ENCODE measurements at places on chromosomes 3 and 15. TPM values are rescaled to one million over a fixed set of nuclear protein-coding genes. Genes with fewer than 3 reads are reported as not detected.

DNA sequence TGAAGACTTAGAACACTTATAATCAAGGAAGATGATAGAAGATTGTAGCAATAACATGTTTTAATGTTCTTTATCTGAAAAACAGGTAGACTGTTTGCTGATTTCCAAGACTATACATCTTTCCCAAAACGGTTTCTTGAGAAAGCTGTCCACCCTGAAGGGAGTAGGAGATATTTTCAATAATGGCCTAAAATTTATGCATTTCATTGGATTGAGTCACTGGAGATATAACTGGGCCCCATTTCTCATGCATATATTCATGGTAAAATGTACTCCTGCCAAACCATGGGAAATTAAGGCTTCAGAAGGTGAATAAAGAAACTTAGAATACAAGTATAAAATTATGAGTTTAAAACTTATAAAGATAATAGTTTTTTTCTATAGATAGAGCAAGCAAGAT is 143.9 kb downstream of the LSAMP start:
- no peak for DNase-seq

DNA sequence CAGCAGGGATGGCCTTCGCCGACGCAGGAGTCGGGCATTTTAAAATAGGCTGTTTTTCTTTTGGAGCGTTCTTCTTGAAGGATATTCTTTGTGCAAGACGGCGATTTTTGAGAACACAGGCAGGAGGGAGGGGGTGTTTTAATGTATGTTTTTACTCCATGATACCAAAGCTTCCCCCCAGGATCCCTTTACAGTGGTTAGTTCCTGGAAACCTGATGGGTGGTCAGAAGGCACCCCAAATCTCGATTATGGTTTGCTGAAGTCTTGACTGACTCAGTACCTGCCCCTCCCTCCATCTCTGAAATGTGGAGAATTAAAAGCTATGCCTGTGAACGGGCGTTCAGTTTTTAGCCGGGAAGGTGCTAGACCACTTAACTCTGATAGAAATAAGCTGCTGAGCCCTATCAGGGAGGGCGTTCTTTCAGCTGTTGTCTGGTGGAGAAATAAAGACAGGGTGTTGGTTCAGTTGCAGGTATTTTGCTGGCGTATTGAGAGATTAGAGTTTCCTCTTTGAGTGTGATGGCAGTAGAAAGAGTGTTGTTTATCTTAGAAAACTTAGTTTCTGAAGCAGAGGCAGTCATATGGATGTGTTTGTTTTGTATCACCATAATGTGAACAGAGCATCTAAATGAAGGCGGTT is 3.4 kb downstream of the IGF1R start:
- DNase-seq: no peak

SLC22A14 gene
- 0.36 TPM for polyA plus RNA-seq

GRCh38 chr3:53192608-53193007 is 31.6 kb downstream of the PRKCD start:
- DNase-seq: no peak

DNA sequence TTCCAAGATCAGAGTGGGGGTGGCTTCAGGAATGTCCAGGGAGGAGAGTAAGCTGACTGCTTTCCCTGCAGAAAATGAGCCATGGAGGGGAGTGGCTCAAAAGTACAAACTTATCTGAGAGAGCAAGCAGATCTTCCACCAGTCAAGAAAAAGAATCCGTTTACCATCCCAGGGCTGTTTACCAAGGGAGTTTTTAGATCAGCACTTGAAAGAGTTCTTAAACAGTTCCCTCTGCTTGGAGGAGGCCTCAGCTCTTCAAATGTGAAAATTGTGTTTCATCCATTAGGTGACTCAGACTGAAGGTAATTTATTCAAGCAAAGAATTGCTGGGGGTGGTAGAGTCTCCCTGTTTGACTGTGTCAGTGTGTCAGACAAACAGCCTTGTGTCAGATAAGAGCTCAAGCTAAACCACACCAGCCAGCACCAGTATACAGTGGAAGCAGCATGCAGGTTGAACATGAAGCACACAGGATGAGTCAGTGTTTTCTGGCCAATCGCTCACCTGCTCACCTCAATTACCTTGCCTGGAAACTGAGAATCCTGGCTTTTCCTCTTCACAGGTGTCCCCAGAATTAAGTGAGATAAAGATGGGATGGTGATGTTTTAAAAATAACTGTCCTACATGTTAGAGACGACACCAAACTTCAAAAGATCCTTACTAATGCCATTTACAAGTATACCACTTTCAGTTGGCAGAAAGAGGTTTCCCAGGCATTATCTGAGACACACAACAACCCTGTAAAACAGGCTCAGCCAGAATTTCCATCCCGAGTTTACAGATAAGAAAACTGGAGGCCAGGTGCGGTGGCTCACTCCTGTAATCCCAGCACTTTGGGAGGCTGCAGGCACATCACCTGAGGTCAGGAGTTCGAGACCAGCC is 21.7 kb downstream of the SH3BP5 start:
- no peak for DNase-seq

ISLR2 gene
- 0.88 TPM for polyA plus RNA-seq

GRCh38 chr15:75195122-75195765 is 6.4 kb upstream of the C15orf39 start:
- peak; percentile 78 for DNase-seq

GRCh38 chr3:148873977-148874376 is 8.9 kb downstream of the CPA3 start:
- DNase-seq: no peak

GRCh38 chr3:69665026-69665737 is 74.1 kb upstream of the MITF start:
- DNase-seq: peak; percentile 38

DNA sequence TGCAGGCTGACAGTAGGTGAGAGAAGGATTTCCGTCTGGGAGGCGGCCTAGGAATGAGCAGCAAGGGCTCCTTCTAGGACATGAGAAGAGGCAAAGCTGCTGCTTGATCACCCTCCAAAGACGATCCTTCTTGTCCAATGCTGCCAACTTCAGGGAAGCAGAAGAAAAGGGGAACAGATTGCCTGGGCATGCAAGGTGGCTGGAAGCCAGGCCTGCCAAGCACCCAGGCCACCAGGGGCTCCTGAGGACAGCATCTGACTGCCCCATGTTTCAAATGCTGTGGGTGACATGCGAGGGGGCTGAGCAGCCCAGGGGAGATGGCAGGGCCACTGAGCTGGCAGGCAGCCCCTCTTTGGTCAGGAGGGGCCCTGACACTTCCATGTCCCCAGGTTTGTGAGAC is 3.3 kb upstream of the GRIP2 start:
- no peak for DNase-seq

DNA sequence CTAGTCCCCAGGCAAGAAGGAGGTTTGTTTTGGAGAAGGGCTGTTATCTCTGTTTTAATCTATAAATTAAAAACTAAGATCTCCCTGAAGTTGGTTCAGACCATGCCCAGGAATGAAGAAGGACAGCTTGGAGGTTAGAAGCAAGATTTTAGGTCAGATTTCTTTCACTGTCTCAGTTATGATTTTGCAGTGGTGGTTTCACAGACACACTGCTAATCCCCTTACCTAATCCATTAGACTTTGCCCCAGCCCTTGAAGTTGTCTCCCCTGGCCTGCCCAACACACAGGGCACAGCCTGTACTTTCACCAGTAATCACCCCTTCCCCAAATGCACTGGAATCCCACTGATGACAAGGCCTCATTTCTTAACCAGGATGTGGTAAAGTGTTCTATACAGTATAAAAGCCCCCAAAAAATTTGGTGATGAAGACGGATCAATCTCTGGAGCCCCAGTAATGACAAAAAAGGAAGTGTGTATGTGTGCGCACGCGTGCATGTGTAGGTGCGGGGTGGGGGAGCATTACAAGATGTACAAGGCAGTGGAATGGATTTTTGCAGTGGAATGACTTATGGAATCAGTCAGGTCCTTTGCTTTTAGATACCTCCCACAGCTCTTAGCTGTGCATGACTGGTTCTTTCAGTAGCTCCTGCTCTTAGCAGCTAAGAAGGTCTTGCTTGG is 73.1 kb upstream of the TERB2 start:
- DNase-seq: no peak

DNA sequence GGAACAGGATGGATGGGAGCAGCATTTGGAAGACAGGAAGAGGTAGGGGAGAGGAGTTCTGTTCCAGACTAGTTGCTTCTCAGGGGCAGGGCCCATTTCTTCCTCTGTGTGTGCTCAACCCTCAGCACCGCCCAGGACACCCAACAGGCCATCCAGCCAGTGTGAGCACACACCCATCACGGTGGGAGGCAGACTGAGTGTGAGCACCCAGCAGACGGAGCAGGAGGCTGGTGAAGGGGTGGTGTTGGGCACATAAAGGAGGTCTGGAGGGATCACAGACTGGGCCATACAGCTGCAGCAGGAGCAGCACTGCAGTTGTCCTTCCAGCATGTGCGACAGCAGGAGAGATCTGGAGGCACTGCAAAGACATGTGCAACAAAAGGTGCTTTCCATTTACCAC is 88.4 kb upstream of the PLXNA1 start:
- no peak for DNase-seq

- DNase-seq: peak; percentile 66
Measured at GRCh38 chr15:74036271-74037170, 42.0 kb downstream of the PML start.

- DNase-seq: no peak
Measured at GRCh38 chr3:152964911-152965609, 130.1 kb downstream of the P2RY1 start.

DNA sequence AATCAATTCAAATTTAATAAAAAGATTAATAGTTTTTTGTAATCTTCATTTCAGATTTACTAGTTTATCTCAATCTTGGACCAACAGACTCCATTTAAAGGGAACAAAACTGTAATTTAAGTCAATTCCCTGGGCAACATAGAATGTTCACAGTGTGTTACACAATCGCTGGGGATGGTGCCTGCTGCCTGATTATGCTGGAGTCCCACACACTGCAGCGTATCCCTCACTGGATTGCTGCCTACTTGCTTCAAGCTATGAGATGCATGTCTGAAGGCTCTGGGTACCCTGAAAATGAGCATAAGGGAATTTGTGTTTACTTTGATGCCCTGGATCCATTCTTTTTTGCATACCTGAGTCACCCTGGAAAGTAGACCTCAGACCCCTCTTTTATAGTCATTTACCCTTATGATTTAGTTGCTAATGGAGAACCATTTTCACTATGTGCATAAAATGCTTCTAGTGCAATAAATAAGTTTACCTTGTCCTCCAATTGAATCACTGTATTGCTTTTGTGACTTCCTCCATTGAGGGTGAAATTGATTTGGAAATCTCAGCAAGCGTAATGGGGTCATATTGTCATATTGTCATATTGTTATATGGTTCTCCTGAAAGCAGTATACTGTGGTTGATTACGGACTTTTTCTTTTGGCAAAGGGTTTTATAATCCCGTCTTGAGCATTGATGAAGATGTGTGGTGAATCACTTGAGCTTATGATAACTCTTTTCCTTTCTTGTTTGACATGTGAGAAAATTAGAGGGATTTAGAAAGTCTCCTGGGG is 35.9 kb downstream of the ITPR1 start:
- no peak for DNase-seq

DNA sequence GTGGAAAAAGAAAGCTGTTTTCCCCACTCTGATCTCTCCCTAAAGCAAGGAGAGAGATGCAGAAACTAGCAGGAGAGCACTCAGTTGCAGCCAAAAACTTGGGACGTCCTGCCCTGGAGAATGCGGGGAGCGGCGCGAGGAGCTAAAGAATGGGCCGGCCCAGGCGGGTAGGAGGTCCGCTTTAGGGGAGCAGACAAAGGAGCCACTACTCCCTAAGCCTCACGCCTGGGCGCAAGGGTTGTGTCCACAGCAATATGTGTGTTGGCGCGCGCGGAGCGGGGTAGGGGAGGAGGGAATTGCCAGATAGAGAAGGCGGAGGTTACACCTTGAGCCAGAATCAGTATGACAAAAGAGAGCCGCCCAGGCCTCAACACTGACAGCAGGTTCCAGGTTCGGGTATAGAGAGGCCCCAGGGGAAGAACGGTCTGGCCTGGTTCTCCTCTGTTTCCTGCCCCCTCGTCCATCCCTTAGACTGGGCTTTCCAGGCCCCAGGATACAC is 2.9 kb downstream of the WNT5A start:
- DNase-seq: no peak

- no peak for DNase-seq
Measured at GRCh38 chr15:88187195-88187594, 69.3 kb downstream of the NTRK3 start.

GRCh38 chr3:106610362-106610959 is 741.6 kb upstream of the CBLB start:
- DNase-seq: no peak

CFAP100 gene
- polyA plus RNA-seq: 1.1 TPM

DNA sequence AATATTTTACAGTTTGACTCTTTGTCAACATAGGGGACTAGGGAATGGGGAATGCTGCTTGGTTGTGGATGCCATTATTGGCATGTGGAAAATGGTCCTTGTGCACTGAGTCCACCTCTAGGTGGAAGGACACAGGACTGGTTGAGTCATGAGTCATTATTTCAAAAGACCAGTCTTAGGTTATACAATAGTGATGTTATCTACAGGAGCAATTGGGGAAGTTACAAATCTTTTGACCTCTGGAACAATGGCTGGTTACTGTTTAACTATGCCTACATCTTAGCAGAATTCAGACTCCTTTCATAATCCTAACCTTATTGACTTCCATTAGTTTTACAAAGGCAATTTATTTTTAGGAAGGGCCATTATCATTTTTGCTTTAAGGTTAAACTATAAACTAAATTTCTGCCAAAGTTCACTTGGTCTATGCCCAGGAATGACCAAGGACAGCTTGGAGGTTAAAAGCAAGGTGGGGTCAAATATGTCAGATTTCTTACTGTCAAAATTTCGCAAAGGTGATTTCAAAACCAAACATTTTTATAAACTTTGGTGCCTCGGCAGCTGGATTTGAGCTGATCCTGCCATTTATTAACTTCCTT is 11.8 kb upstream of the CCR8 start:
- DNase-seq: no peak

GRCh38 chr3:8460815-8461456 is 40.7 kb upstream of the LMCD1 start:
- no peak for DNase-seq

ILDR1 gene
- 9.5 TPM for polyA plus RNA-seq

DNA sequence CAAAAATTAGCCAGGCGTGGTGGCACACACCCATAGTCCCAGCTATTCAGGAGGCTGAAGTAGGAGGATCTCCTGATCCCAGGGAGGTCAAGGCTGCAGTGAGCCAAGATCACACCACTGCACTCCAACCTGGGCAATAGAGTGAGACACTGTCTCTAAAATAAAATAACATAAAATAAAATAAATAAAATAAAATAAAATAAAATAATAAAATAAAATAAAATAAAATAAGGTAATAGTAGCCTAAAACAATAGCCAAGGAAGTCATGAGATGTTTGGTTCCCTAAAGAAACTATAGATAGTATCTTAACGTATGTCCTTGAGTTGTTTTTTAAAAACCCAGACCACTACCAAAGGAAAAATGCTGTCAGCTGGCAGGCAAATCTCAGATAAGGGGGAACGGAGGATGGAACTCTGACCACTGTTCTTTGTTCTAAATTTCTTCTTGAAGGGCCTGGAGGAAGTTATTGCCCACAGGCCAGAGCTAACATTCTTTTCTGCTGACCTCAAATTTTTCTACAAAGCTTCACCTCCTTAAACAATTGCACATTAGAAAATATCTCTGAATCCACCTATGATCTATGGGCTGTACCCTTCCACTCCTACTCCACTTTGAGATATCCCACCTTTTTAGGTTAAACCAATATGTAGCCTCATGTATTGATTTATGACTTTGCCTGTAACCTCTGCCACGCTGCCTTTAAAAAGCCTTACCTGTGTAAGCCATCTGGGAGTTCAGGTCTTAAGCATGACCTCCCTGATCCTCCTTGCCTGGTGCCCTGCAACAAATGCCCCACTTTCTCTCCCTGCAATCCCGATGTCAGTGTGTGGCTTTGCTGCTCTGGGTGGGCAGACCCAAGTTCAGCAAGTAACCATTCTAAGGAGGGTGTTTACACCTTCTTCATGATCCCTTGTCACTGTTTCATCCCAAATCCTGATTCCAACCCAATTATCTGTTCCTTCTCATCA is 126.2 kb upstream of the BHLHE40 start:
- DNase-seq: no peak
